Retina (tissue), 1 donor: ENCODE measurements at places on chromosomes 2 and 18.

- DNase-seq: no peak
Observed at GRCh38 chr2:41710944-41711343, 336.9 kb upstream of the PKDCC start.

DNA sequence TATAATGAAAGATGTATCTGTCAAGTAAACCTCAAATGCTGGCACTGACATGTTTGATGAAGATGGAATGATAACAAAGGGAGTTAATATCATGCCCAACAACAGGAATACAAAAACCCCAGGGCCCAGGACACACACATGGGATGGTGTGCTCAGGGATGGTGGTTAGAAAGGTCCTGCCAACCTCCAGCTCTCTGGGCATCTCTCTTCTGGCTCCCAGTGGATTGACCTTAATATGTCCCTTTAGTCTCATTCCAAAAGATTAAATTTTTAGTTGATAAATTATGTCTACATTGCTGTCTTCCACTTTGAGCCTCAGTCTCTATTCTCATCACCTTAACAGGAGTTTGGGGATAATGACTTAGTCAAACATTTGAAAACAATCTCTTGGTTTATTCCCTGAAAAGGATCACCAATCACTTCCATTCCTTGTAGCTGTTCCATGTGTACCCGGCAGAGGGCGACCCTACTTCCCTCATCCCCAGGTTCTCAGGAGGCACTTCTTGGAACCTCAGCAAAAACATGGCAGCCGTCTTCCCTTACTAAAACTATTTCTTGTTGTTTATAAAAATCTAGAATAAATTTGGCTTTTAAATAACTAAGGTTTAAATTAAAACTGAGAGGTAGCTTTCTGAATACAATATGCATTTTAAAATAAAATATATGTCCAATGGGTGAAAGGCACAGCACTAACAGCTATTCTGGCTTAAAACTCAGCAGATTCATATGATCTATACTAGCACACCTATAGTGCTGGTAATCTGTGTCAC is 29.6 kb downstream of the MCEE start:
- DNase-seq: peak; percentile 23

DNA sequence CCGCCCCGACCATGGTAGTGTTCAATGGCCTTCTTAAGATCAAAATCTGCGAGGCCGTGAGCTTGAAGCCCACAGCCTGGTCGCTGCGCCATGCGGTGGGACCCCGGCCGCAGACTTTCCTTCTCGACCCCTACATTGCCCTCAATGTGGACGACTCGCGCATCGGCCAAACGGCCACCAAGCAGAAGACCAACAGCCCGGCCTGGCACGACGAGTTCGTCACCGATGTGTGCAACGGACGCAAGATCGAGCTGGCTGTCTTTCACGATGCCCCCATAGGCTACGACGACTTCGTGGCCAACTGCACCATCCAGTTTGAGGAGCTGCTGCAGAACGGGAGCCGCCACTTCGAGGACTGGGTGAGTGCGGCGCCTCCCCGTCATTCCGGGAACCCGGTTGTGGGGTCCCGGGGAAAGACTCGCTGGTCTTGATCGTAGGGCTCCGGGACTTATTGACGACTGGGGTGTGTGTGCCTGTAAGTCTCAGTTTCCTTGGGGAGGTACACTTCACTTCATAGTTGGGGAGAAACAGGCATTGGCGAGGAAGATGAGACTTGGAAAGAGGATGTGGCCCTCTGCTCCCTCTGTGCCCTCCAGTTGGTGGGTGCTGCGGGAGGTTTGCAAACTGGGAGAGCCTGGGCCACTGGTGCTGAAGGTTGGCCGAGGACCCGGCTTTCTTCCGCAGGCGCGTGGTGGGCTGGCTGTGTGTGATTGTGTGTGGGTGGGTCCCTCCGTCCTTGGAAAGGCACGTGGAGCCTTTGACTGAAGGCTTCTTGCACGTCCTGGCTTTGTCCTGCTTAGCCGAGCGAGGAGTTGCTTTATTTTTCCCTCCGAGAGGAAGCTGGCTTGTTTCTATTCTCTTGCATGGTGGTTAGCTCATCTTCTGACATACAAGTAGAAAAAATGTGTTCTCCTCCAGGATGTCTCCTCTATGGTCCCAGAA is 886 bp downstream of the PRKCE start:
- peak; percentile 82 for DNase-seq

- DNase-seq: no peak
Observed at GRCh38 chr2:38146275-38146906, 70.4 kb upstream of the CYP1B1 start.

- no peak for DNase-seq
Observed at GRCh38 chr18:48153613-48154481, 223.4 kb upstream of the SMAD2 start.

GRCh38 chr18:35029103-35029502 is 12.1 kb upstream of the MAPRE2 start:
- no peak for DNase-seq

DNA sequence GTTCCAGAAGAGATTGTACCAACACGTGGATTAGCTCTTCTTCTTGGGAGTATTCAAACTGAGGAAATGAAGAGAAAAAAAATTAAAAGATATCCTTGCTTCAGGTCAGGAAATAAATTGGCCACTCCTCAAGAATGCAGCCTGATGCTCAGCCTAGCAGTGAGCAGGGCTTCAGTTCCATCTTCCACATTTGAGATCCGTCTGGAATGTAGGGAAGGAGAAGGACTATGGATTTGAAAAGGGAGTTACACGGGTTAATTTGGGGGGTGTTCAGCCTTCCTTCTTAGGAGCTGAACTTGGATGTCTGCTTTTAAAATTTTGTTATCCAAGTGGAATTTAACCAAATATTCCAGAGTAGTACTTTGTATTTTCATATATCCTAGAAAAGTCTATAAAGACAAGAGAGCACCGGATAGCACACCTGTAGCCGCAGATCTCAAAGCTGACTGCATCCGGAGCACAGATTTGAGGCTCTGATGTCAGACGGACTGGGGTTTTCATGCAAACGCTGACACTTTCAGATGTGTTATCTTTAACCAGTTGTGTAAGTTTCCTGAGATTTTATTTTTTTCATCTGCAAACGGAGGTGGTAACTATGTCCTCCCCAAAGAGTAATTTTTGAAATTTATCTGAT is 99.3 kb downstream of the COPS8 start:
- DNase-seq: no peak

GRCh38 chr18:46331316-46331715 is 227.1 kb downstream of the HAUS1 start:
- DNase-seq: no peak

GRCh38 chr2:10342245-10342951 is 39.7 kb downstream of the HPCAL1 start:
- DNase-seq: no peak

DNA sequence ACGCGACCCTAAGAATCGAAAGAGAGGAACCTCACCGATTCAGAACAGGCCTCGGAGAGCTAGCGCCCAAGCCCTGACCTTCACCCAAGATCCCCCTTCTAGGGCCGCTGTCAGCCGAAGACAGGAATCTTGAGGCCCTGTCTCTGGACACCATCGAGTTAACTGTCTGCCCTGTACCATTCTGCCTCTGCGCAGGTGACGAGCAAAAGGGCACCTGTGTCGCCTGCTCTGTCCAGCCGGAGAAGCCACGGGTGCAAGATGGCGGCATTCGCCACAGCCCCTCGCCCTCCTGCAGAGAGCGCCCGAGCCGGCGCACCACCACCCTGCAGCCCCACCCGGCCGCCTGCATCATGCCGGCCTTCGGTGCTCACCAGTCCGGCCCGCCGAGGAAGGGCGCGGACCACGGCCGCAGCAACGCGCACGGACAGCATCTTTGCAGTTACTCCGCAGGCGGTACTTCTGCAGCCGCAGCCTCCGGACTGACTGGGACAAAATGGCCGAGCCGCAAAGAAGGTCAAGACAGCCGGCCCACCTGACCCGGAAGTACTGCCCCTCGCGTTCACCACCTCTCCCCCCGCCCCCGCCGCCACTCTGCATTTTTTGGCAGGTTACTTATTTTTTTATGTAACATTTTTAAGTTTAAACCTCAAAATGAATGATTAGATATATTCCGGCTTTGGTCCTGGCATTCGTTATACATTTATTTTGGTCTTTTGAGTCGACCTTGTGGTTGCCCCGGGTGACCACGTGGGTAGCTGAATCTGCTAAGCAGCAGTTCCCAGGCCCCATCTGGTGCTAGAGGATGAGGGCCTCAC is at the start of gene ATP5F1A:
Gene ATP5F1A (minus strand): TSS at position 496 of the 815 bp plus-strand sequence. CDS start 65 bp downstream, at position 431.
- DNase-seq: peak; percentile 98

GRCh38 chr2:172358691-172359556 is 68.5 kb upstream of the ITGA6 start:
- no peak for DNase-seq
